Transverse colon (tissue), 4 donors: ENCODE measurements at places on chromosomes 5 and 9. TPM values are rescaled to one million over a fixed set of nuclear protein-coding genes. Genes with fewer than 3 reads are reported as not detected.

The RORB gene
- total RNA-seq = 0.27 TPM

The PTGR1 gene
- total RNA-seq = 90.0 TPM

The POMT1 gene
- total RNA-seq = 53.2 TPM

The MED22 gene
- 25.9 TPM for total RNA-seq

The TNC gene
- total RNA-seq = 82.7 TPM

The P4HA2 gene
- total RNA-seq = 53.5 TPM

The PCDHB15 gene
- total RNA-seq = 1.1 TPM

The TIGD6 gene
- total RNA-seq = 0.75 TPM

The TTC23L gene
- total RNA-seq = 0.27 TPM

The TMEM8B gene
- total RNA-seq = 9.2 TPM
